ENCODE measurements at places on chromosomes 1 and 21.
A peak's percentile ranks its signal among the peaks of the same experiment; 100 is the strongest.

GRCh38 chr1:20405893-20406604 lies 80.0 kb downstream of the CAMK2N1 start:
- no peaks in the 10 kb centered on the region for H3K4me1 ChIP-seq
- no peak for DNase-seq
- no peak overlapping the region for H3K4me3 ChIP-seq

DNA sequence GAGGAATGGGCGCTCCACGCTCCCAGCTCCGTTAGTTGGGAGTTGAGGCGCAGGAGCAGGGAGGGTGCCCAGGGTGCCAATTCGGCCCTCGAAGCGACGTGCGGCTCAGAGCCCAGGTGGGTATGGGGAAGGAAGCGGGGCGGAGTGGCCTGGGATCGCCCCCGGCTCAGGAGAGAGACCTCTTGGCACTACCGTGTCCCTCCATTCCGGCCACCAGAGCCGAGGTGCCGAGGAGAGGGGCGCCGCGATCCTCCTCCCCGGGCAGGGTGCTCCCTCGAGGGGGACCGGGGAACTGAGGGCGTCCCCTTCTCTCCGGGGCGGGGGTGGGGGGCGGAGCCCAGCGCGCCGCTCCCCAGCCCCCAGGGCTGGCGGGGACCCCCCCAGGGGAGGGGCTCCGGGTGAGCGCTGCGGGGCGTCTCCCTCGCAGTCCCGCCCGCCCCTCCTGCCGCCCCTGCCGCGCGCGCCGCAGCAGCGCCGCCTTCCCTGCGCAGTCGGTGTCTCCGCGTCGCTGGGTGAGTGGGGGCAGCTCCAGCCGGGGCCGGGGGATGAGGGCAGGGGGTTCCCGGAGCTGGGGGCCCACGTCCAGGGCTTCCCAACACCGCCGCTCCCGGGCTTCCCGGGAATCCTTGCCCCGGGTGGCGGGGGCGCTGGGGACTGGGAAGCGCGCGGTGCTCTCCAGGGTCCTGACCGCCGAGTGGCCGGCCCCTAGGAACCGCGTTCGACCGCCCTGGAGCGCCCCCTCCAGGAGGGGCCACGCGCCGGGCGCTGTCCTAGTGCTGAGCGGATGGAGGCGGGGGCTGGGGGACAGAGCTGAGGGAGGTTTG lies at the start of gene HPCA:
Gene HPCA (plus strand): TSS at position 488 of the 824 bp plus-strand sequence. CDS start 2,408 bp downstream, outside the sequence.
- H3K27me3 ChIP-seq = peaks cover 69% of the 10 kb centered on the region
- H3K4me3 ChIP-seq = peak within 1 kb of the TSS; percentile 58
- peaks cover 8% of the 10 kb centered on the region for H3K4me1 ChIP-seq
- H3K27ac ChIP-seq = no peak within 1 kb of the TSS

DNA sequence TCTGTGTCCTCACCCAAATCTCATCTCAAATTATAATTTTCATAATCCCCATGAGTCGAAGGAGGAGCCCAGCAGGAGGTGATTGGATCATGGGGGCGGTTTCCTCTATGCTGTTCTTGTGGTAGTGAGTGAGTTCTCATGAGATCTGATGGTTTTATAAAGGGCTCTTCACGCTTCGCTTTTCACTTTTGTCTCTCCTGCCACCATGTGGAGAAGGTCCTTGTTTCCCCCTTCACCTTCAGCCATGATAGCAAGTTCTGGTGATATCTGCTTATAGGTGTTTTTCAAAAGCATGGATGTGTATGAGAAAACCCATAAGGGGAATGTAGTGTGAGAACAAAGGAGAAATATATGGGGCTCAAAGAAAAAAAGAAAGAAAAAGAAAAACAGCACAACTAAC lies 405.9 kb upstream of the RGS18 start:
- no peak overlapping the region for H3K4me3 ChIP-seq
- no peaks in the 10 kb centered on the region for H3K36me3 ChIP-seq
- no peaks in the 10 kb centered on the region for H3K4me1 ChIP-seq
- no peak overlapping the region for H3K27ac ChIP-seq
- no peak for DNase-seq

- peaks cover 1% of the 10 kb centered on the region for H3K4me1 ChIP-seq
- H3K27me3 ChIP-seq = peaks cover 69% of the 10 kb centered on the region
- no peak overlapping the region for H3K4me3 ChIP-seq
- H3K36me3 ChIP-seq = no peaks in the 10 kb centered on the region
These were observed 87.9 kb upstream of the SMYD2 start for GRCh38 chr1:214192825-214193643.

DNA sequence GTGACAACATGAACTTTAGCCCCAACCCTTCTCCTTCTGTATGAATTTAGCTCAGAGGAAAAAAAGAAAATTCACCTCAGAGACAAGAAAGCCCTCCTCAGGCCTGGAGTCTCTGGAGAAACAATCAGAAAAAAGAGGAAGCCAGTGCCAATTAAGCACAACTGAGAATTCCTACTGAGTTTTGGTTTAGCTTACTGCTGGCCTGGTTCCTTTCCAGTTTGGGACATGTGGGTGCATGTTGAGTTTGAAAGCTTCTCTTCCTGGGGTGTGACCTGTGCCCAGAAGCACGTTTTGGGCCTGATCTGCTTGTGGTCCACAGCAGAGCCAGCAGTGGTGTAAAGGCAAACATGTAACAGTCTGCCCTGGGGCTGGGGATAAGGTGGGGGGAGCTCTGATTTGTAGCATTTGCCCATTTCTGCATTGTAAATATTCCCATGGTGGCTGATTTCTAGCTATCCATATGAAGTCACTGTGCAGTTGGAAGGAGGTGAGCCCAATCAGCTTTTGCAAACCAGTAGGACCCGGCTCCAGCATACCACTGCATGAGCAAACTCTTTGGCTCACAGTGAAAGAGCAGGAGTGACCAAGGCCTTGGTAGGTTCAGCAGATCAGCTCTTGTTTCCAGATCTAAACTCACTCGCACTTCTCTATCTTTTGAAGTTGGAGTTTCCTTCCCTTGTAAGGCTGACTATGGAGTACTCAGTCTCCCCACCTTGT lies 4.7 kb upstream of the THEM5 start:
- no peaks in the 10 kb centered on the region for H3K27me3 ChIP-seq
- no peak for DNase-seq
- H3K27ac ChIP-seq = no peak overlapping the region
- H3K4me1 ChIP-seq = peaks cover 5% of the 10 kb centered on the region
- H3K36me3 ChIP-seq = no peaks in the 10 kb centered on the region
- no peak overlapping the region for H3K4me3 ChIP-seq

GRCh38 chr1:216049741-216050430 lies 373.4 kb downstream of the USH2A start:
- H3K4me3 ChIP-seq = no peak overlapping the region
- no peaks in the 10 kb centered on the region for H3K36me3 ChIP-seq
- H3K27ac ChIP-seq = no peak overlapping the region
- H3K4me1 ChIP-seq = no peaks in the 10 kb centered on the region
- no peaks in the 10 kb centered on the region for H3K27me3 ChIP-seq

DNA sequence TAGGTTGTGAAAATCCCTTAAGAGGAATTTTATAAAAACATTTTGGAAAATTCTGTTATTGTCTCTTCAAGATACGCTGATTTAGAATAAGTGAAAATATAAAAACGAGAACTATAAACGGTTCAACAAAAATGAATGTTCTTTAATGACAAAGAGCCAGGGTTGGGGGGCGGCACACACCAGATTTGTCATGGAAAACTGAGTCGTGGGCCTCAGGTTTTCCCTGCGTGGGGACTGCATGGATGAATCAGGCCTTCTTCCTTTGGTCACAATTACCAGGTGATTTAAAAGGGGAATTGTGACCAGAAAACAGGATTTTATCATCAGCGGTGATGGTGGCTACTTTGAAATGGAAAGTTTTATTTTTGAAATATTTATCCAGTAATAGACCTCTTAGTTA lies 8.6 kb downstream of the LHX4 start:
- H3K27me3 ChIP-seq = peaks cover 85% of the 10 kb centered on the region
- H3K36me3 ChIP-seq = no peaks in the 10 kb centered on the region
- H3K27ac ChIP-seq = no peak overlapping the region
- DNase-seq = no peak
- no peak overlapping the region for H3K4me3 ChIP-seq

- no peaks in the 10 kb centered on the region for H3K27me3 ChIP-seq
- H3K4me1 ChIP-seq = peaks cover 19% of the 10 kb centered on the region
- peak; percentile 8 for DNase-seq
- H3K27ac ChIP-seq = peak overlapping the region; percentile 89
- H3K36me3 ChIP-seq = peaks cover 12% of the 10 kb centered on the region
- peak overlapping the region; percentile 69 for H3K4me3 ChIP-seq
These were observed 33.7 kb downstream of the MRPL39 start for GRCh38 chr21:25573409-25574206.

- H3K27me3 ChIP-seq = no peaks in the 10 kb centered on the region
- no peak overlapping the region for H3K27ac ChIP-seq
- DNase-seq = no peak
- no peaks in the 10 kb centered on the region for H3K36me3 ChIP-seq
- H3K4me3 ChIP-seq = no peak overlapping the region
- H3K4me1 ChIP-seq = no peaks in the 10 kb centered on the region
These were observed 430.5 kb downstream of the MRPL39 start for GRCh38 chr21:25176637-25177412.

- H3K4me3 ChIP-seq = no peak overlapping the region
- no peak for DNase-seq
These were observed 52.8 kb downstream of the TNFSF18 start for GRCh38 chr1:172997941-172998361.

DNA sequence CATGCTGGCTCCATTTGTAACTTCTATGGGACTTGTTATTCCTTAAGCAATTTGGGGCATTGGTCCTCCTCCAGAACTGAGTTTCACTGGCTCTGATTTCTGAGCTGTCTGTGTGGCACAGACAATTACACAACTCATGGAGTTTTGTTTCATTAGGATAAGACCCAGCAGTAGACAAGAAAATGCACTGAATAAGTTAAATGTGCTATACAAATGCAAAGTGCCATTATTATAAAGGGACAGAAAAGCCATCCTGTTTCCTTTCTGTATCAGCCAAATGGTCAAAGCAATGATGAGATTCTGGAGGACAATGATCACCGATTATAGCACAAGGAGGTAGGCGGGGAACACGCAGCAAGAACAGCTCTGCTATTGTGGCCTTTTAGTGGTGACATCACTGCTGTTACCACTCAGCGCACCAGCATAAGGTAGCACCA lies 81.9 kb downstream of the CNIH3 start:
- H3K27me3 ChIP-seq = no peaks in the 10 kb centered on the region
- no peaks in the 10 kb centered on the region for H3K36me3 ChIP-seq
- no peak for DNase-seq
- H3K4me1 ChIP-seq = no peaks in the 10 kb centered on the region
- H3K27ac ChIP-seq = no peak overlapping the region
